ENCODE measurements at places on chromosomes 4 and X.

DNA sequence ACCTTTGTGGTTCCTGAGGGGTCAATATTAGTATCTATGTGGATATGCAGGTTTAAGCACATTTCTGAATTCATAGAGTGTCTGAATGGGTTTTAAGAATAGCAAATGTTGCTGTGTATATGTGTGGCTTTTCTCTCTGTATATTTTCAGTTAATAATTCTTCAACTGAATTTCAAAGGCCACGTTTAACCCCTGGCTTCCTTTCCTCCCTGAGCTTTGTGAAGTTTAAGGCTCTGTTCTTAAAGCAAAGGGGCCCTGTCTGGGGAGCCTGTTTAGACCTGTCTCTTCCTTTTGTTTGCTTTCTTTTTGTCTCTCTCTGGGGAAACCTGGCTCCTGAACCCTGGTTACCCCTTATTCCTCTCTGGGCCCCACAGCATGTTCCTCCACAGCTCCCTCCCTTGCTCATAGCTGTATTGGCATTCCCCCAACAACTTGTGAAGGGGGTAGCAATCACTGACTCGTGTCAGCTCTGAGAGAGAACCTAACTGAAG lies 139.1 kb downstream of the COL4A6 start:
- no peak for DNase-seq

DNA sequence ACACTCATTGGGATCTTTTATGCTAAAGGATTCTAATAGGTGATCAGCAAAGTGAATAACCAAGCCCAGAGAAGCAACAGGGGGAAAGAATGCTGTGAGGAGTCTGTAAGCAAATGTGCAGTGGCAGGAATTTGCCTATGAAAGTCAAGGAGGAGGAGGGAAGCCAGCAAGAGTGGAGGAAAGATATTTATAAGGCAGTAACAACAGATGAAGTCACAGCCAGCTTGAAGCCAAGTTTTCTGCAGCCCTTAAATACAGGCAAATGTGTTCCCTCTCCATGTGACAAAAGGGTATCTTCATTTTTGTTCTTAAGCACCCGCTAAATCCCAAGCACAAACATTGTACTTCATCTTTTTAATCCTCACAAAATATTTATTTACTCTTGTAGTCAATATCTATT lies 275.0 kb upstream of the CLNK start:
- DNase-seq: no peak

DNA sequence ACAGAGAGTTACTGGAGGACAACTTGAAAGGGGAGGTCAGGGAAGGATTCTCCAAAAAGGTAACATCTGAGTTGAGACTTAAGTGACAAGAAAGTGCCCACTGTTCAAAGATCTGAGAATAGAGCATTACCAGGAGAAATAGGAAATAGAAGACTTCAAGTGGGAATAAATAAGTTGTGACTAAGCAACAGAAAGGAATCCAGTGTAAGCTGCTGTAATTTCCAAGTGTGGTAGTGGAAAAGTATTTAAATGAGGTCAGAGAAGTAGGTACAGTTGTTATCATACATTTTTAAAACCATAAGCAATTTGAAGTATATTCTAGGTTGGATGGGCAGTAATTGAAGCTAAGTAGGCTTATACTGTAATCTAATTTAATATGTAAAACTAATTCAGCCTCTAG lies 211.9 kb downstream of the FBXO8 start:
- DNase-seq: no peak

DNA sequence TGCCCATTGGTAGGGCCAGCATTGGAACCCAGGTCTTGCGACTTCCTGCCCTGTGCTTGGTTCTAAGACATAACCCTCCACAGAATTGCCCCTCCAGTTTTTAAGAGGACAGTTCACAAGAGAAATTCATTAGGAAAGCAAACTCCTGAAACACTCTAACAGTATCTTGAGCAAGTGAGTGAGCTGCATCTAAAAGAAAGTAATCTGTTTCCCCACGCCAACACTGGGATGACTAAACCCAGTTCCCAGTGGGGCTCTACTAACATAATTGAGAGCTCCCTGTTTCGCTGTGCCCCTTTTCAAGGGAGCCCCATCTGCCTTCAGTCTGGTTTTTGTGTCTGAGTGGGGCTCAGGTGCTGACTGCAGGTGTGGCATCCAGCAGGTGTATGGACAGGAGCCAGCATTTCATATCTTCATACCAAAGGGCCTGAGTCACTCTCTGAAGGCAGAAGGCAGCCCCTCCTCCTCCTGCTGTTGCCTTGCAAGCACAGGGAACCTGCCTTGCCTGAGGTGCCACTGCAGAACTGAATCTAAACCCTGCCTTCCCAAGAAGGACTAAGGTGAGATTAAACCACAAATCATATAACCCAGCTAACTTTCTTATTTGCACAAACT lies 8.0 kb downstream of the AMOT start:
- no peak for DNase-seq

GRCh38 chr4:24774452-24774851 lies 20.9 kb upstream of the SOD3 start:
- DNase-seq: no peak

DNA sequence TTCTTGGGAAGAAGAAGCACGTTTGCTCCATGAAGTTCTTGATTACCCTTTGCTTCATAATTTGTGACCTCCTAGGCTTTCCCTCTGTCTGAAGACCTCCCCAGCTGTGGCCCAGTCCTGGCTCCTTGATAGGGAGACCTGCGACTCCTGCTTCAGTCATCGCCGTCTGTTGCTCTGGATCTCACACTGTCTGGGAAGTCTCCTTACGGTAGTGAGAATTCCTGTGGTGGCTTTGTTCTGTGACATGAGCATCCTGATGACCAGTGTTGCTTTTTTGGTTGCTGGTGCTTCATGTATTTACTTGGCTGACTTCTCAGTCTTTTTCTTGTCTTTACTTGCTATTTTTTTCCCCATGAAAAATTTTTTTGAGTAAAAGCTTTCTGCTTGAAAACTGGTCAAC lies 44.2 kb downstream of the JADE1 start:
- DNase-seq: no peak

DNA sequence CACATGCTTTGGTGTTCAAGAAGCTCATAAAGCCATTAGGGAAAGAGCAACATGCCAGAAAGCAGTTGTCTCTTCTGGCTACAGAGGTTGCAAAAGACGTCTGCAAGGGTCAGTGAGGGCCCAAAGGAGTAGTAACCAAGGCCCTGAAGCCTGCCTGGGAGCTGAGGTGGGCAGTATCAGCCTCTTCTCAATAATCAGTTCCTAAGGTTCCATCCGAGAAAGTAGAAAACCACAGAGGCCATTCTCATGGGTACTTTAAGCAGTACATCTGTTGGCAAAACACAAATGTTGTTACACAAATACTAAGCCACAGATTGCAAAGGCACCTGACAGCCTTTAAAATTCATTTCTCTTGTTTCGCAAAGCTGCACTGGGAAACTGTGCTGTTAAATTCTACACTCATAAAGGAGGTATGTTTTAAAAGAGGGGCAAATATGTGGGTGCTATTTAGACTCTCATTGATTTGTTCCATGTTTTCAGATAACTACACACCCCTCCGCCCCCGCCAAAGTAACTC lies 37.7 kb downstream of the MECP2 start:
- DNase-seq: no peak

- no peak for DNase-seq
Measured at GRCh38 chrX:46812445-46812844, 24.4 kb upstream of the RP2 start.

DNA sequence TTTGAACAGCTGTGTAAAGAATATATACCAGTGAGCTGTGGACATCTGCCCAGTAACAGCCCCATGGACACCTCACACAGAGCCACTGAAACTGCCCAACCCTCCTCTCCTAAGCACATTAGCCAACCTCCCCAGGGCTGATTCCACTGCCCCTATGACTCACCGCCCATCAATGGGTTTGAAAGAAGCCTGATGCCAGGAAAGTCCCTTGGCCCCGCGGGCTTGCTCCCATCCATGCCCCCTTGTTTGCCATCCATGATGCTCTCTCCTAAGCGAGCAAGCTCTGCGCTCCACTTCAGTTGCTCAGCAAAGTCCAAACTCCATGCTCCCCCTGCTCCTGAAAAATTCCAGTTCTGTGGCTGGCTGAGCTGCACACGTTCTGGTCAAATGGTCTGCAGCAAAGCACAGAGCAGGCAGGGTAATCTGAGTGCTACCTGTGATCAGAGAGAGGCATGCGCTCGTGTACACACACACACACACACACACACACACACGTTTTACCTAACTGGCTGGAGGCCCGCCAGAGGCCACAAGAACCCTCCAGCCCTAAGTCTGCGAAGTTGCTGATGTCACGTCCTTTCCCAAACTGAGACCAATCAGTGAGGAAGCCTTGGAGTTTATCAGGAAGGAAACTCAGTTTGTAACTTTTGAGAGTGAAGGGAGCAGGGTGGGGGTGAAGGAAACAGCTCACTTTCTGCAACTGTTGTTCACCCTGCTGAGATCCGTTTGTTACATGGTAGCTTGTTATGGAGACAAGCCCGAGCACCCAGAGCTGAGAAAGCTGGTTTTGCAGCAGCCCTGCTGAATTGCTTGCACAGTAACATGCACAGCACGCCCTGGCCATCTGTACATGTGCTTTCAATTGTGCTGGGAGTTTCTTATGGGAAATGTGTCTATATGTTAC lies at the start of gene ASB9:
Gene ASB9 (minus strand): TSS at position 466 of the 904 bp plus-strand sequence. CDS start 209 bp downstream, at position 257.
- DNase-seq: no peak

DNA sequence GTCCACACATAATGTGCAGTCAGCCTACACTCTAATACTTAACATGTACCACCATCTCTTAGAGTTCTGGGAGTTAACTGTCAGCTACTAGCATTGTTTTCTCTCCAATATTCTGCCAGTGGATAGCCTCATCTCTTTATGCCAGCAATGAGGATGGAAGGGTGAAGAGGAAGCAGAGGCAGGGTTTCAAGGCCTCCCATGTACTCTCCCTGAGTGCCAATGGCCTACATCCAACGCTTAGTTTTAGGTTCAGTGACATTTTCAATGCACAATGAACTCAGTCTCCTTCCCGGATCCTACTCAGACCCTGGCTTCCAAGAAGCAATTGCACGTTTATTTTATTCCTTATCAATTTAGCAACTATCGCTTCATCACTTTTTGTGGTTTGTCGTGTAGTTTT lies 686.1 kb downstream of the DMD start:
- no peak for DNase-seq

- DNase-seq: no peak
Measured at GRCh38 chrX:32280921-32281320, 930.4 kb downstream of the DMD start.

DNA sequence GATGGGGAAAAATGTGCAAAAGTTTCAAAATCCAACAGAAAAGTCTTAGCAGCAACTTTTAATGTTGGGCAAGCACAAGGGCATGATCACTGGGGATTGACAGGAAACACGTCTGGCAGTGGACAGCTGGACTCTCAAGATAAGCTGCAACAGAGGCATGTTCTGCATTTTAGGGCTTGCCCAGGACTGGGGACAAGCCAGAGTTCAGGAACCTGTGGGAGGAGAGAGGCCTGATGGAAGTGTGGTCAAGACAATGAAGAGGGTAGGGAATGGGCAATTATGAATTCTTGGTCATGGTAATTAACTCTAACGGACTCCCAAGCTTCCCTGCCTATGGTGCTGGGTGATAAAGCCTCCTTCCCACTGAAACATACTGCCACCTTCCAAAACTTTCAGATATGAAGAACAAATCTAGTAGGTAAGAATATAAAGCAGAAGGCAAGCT lies 48.4 kb downstream of the ANXA3 start:
- no peak for DNase-seq

DNA sequence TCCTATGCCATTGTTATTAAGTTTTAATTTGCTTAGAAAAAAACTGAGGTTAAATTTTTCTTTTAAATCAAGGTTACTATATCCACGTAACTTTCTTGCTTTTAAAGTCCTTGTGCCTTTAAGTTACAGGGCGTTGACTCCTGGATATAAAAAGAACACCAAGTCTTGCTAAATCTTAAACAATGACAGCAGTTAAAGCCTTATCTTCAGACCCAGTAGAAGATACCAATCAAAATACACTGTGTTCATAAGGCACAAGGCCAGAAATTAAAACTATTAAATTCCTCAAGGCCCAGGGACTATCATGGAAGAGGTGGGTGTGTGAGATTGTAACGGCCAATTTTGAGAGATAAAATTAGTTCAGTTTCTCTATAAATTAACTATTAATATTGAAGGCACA lies 60.4 kb downstream of the PAGE2 start:
- no peak for DNase-seq
